Left ventricle myocardium inferior (tissue), 1 donor: ENCODE measurements at places on chromosomes 1 and 21.

- H3K36me3 ChIP-seq, result no peaks in the 10 kb centered on the region
- no peaks in the 10 kb centered on the region for H3K27me3 ChIP-seq
- H3K4me3 ChIP-seq, result no peak overlapping the region
- peak; percentile 48 for DNase-seq
- H3K4me1 ChIP-seq, result peaks cover 53% of the 10 kb centered on the region
Observed at GRCh38 chr1:56439610-56440264, 139.6 kb downstream of the PLPP3 start.

- H3K4me3 ChIP-seq, result no peak overlapping the region
- peaks cover 7% of the 10 kb centered on the region for H3K4me1 ChIP-seq
- no peak overlapping the region for H3K27ac ChIP-seq
- H3K27me3 ChIP-seq, result peaks cover 81% of the 10 kb centered on the region
- DNase-seq, result no peak
Observed at GRCh38 chr1:50368179-50369007, 54.9 kb downstream of the DMRTA2 start.

- no peaks in the 10 kb centered on the region for H3K27me3 ChIP-seq
- H3K4me1 ChIP-seq, result no peaks in the 10 kb centered on the region
- DNase-seq, result no peak
- no peak overlapping the region for H3K27ac ChIP-seq
- H3K36me3 ChIP-seq, result no peaks in the 10 kb centered on the region
- H3K4me3 ChIP-seq, result no peak overlapping the region
Observed at GRCh38 chr21:21968810-21969209, 970.6 kb downstream of the NCAM2 start.

- no peak for DNase-seq
- no peak overlapping the region for H3K27ac ChIP-seq
- peaks cover 83% of the 10 kb centered on the region for H3K36me3 ChIP-seq
- no peak overlapping the region for H3K4me3 ChIP-seq
- no peaks in the 10 kb centered on the region for H3K27me3 ChIP-seq
Observed at GRCh38 chr21:46214478-46215340, 13.9 kb downstream of the LSS start.

DNA sequence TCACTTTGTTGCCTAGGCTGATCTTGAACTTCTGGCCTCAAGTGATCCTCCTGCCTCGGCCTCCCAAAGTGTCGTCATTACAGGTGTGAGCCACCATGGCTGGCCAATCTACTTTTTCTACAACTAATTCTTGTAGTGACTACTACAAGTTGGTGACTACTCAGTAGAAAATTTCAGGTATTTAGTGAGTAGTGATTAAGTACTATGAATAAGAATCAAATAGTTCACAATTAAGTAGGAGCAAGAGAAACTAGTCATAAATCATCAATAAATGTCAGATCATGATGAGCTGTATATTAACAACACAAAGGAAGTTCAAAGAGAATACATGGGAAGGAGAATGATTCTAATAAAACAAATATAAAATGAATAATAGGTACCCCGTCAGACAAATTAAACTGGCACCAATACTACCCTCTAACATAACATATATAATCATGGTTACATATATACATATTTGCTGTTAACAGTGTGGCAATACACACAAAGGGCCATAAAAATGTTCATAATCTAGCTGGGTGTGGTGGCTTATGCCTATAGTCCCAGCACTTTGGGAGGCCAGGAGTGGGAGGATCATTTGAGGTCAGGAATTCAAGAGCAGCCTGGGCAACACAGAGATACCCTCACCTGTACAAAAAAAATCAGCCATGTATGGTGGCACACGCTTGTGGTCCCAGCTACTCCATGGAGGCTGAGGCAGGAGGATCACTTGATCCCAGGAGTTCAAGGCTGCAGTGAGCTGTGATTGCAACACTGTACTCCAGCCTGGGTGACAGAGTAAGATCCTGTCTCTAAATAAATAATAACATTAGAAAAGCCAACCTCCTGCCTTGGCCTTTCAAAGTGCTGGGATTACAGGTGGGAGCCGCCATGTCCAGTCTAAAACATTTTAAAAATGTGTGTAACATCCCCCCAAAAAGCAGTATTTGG, 19.1 kb downstream of the YY1AP1 start:
- peaks cover 98% of the 10 kb centered on the region for H3K36me3 ChIP-seq
- no peaks in the 10 kb centered on the region for H3K4me1 ChIP-seq
- no peak overlapping the region for H3K27ac ChIP-seq

DNA sequence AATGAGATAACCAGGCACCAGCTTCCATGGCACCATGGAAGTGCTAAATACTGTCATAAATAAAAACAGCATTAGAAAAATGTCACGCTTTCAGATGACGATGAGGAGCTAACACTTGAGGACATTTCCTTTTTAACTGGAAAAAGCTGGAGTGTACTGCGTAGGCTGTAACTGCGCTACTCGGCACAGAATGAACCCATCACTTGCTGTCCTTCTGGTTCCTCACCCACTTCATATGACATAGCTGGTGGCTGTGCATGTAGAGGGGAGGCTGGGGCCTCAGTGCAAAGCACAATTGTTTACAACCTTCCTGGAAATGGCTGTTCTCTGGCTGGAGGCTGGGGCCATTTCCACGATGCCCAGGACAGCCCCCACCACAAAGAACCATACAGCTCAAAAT, 55.7 kb downstream of the NTPCR start:
- H3K27me3 ChIP-seq, result no peaks in the 10 kb centered on the region
- DNase-seq, result no peak
- H3K27ac ChIP-seq, result no peak overlapping the region

GRCh38 chr1:229478852-229479251, 29.3 kb downstream of the NUP133 start:
- no peak overlapping the region for H3K27ac ChIP-seq
- H3K27me3 ChIP-seq, result no peaks in the 10 kb centered on the region
- no peak overlapping the region for H3K4me3 ChIP-seq
- peaks cover 76% of the 10 kb centered on the region for H3K36me3 ChIP-seq

GRCh38 chr1:119225265-119225664, 84.8 kb upstream of the WARS2 start:
- no peaks in the 10 kb centered on the region for H3K27me3 ChIP-seq
- no peak overlapping the region for H3K4me3 ChIP-seq
- DNase-seq, result no peak
- H3K36me3 ChIP-seq, result no peaks in the 10 kb centered on the region
- H3K4me1 ChIP-seq, result peaks cover 10% of the 10 kb centered on the region

DNA sequence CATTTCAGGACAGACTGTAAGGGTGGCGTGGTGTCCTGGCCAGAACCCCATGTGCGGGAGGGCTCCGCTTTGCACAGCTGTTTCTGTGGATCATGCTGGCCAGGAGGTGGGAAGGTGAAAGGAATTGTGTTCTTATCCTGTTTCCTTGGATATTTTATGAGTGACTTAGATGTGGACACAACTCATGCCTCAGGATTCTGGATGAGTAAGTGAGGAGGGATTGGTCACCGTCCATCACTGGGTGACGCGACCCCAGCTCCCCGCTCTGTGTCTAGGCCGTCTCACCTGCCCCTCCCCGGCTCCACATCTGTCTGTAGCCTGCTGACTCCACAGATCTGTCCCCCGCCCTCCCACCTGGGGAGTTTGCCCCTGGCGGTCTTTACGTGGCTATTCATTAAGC, 48.8 kb downstream of the PIK3CD start:
- no peaks in the 10 kb centered on the region for H3K27me3 ChIP-seq
- H3K4me1 ChIP-seq, result no peaks in the 10 kb centered on the region
- H3K27ac ChIP-seq, result no peak overlapping the region
- DNase-seq, result no peak
- no peaks in the 10 kb centered on the region for H3K36me3 ChIP-seq

DNA sequence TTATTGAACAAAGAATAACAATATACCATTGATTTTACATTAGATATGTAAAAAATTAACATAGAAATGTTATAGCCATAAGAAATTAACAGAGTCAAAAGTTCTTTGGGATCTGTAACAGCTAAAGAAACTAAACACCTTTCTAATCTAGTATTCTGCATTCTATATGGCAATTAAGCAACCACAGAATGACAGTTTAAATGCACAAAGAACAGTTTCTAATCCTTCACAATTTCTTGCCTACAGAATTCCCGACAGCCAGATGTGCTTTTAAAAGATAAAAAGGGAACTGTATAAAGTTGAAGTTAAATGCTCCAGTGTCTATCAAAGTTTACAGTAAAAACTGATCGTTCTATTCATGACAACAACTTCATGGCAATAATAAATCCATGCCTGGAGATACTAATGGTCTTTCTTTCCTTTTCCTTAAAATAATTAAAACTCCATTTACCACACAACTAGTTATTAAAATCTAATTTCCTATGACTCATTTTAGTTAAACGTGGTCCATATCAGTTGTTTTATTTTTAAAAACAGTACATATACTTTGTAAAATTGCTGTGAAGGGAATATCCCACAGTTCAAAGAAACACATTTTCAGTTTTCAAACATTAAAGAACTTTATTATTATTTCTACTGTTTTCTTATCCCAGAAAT, 110.2 kb downstream of the EIF4G3 start:
- no peak overlapping the region for H3K4me3 ChIP-seq
- H3K36me3 ChIP-seq, result no peaks in the 10 kb centered on the region
- H3K4me1 ChIP-seq, result peaks cover 10% of the 10 kb centered on the region
- no peak for DNase-seq

DNA sequence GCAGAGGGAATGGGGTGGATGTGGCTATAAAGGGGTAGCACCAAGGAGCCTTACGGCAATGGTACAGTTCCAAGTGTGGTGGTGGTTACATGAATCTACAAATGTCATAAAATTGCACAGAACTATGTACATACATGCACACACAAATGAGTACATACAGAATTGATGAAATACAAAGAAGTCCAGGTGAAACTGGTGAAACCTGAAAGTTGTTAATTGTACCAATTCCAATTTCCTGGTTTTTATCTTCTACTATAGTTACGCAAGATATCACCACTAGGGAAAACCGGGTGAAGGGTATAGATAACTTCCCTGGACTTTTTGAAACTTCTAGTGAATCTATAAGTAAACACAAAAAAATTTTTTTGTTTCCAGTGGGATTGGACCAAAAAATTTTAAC, 18.9 kb downstream of the HSF2BP start:
- no peak overlapping the region for H3K27ac ChIP-seq
- no peaks in the 10 kb centered on the region for H3K27me3 ChIP-seq
- DNase-seq, result no peak
- H3K4me3 ChIP-seq, result no peak overlapping the region
- no peaks in the 10 kb centered on the region for H3K36me3 ChIP-seq

- H3K4me1 ChIP-seq, result no peaks in the 10 kb centered on the region
- H3K27ac ChIP-seq, result no peak overlapping the region
- no peak for DNase-seq
- H3K36me3 ChIP-seq, result no peaks in the 10 kb centered on the region
- no peak overlapping the region for H3K4me3 ChIP-seq
Observed at GRCh38 chr1:75174031-75174760, 40.0 kb downstream of the LHX8 start.

- H3K4me1 ChIP-seq, result peaks cover 36% of the 10 kb centered on the region
- no peak for DNase-seq
- H3K36me3 ChIP-seq, result no peaks in the 10 kb centered on the region
- H3K27me3 ChIP-seq, result no peaks in the 10 kb centered on the region
- peak overlapping the region; percentile 96 for H3K27ac ChIP-seq
- peak overlapping the region; percentile 85 for H3K4me3 ChIP-seq
Observed at GRCh38 chr1:72285074-72285425, 2.7 kb upstream of the NEGR1 start.

DNA sequence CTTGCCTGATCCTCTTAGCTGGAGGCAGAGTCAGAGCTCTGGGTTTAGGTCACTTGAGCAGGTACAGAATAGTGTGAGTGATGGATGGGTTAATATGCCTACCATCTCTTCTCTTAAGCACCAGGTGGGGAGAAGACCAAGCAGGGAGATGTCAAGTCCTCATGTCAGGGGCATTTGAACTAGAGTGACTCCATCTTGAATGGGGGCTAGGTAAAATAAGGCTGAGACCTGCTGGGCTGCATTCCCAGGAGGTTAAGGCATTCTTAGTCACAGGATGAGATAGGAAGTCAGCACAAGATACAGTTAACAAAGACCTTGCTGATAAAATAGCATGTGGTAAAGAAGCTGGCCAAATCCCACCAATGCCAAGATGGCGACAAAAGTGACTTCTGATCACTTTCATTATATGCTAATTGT, 77.4 kb upstream of the BTG3 start:
- DNase-seq, result no peak
- H3K36me3 ChIP-seq, result no peaks in the 10 kb centered on the region
- peaks cover 20% of the 10 kb centered on the region for H3K4me1 ChIP-seq
- H3K4me3 ChIP-seq, result no peak overlapping the region
- no peak overlapping the region for H3K27ac ChIP-seq

GRCh38 chr21:16243396-16243795, 513.6 kb downstream of the USP25 start:
- DNase-seq, result no peak
- no peak overlapping the region for H3K4me3 ChIP-seq
- H3K27me3 ChIP-seq, result no peaks in the 10 kb centered on the region
- no peaks in the 10 kb centered on the region for H3K4me1 ChIP-seq

DNA sequence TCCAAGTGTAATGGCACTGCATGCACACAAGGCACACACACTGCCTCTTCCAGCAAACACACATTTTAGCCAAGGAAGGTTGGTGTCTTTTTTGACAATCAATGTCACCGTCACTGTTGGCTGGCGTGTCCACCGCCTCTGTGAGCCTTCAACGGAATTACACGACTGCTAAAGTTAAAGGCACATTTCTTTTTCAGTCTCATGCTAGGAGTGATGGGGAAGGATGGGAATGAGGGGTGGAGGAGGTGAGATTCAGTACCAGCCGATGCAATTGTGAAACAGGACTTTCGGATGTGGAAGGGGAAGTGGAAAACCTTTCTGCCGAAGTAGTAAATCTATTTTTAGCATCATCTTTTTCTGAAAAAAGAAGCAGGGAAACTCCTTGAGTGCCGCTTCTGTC, 1.4 kb downstream of the ELAVL4 start:
- peaks cover 93% of the 10 kb centered on the region for H3K27me3 ChIP-seq
- no peak overlapping the region for H3K4me3 ChIP-seq
- H3K4me1 ChIP-seq, result peaks cover 8% of the 10 kb centered on the region
- H3K36me3 ChIP-seq, result no peaks in the 10 kb centered on the region
- DNase-seq, result no peak

DNA sequence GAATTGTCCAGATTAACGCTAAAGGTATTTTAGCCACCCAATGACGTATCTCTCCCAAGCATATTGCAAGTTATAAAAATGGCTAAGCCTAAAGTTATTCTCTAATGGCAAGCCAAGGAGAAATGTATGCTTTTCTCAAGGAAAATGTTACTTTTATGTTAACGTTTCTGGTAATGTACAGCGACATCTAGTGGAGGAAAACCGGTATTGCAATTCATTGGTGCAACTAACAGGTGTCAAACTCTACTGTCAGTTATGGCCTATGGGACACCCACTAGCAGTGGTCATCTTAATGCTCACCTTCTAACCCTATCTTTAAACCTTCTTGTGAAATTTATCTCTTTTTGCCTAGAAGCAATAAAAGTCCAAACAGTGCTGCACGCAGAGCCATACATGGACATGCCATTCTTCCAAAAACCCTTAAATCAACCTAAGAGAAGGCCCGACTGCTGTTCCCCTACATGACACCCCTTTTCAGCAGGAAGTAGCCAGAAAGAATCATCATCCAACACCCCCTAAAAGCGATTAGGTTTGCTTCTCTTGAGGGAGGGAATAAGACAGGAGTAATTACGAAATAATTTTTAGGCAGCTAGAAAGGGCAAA, 68.7 kb upstream of the LRIF1 start:
- H3K4me3 ChIP-seq, result no peak overlapping the region
- H3K36me3 ChIP-seq, result no peaks in the 10 kb centered on the region
- H3K27ac ChIP-seq, result no peak overlapping the region
- H3K27me3 ChIP-seq, result peaks cover 8% of the 10 kb centered on the region
- DNase-seq, result no peak
